Caki2 (cell line): ENCODE measurements at places on chromosomes 1 and 21.

GRCh38 chr21:37369307-37369854 lies 2.8 kb downstream of the DYRK1A start:
- DNase-seq, result peak; percentile 17

GRCh38 chr1:39491146-39491921 lies at the start of gene BMP8A:
Gene BMP8A, plus strand, starts transcription at chr1:39491636. Its CDS starts 356 bp downstream, at chr1:39491992.
- DNase-seq, result peak; percentile 63

DNA sequence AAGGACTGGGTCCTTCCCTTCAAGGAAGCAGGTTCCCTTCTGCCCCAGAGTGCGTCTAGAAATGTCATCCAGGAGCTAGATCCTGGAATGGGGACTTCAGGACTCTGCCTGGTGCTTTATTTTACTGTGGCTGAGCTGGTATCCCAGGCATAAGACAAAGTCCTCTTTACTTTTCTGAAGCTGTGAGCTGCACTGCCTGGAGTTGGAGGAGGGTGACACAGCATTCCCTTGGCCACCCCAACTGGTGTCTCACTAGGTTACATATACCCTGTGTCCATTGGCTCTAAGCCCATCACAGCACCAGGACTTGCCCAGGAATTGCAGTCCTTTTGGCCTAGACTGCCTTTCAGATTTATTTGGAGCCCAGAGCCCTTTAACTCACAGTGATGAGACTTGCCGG lies 41.8 kb upstream of the CD55 start:
- DNase-seq, result no peak

GRCh38 chr1:167529829-167530474 lies 11.6 kb upstream of the CD247 start:
- no peak for DNase-seq

DNA sequence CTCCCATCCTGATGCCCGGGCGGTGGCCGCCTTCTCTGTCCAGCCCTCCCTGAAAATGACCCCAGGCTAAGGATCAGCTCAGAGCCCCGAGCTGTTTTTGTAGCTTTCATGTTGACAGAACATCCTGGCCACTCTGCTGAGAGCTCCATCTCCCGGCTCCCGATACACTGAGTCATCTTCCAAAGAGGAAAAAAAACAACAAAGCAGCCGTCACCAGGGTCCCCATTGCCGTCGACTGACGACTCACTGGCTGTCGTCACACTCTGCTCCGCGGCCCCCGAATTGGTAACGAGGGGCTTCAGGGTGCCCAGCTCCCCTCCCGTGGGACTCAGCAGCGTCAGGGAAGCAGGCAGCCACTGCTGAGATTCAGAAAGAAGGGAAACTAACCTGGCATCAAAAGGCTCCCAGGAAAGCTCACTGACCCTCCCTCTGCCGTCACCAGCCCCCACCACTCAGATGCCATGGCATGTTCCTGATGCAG lies 67.2 kb downstream of the CD46 start:
- DNase-seq, result peak; percentile 62
